MM.1S (cell line): ENCODE measurements at places on chromosomes 5 and 9.

DNA sequence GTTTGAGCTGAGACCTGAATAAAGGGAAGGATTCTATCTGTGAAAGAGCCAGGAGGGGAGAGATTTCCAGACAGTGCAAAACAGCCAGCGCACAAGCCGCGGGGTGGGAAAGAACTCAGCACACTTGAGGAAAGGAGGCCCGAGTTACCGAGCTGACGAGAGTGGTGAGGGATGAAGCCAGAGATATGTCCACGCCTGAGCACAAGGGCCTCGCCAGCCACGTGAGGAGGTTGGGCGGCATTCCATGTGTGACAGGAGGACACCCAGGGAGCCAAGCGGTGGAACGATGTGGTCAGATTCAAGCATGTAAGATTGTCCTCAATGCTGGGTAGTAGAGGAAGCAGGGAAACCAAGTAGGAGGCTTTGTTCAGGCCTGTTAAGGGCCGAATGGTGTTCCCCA is 17.0 kb upstream of the SFXN1 start:
- DNase-seq = no peak

DNA sequence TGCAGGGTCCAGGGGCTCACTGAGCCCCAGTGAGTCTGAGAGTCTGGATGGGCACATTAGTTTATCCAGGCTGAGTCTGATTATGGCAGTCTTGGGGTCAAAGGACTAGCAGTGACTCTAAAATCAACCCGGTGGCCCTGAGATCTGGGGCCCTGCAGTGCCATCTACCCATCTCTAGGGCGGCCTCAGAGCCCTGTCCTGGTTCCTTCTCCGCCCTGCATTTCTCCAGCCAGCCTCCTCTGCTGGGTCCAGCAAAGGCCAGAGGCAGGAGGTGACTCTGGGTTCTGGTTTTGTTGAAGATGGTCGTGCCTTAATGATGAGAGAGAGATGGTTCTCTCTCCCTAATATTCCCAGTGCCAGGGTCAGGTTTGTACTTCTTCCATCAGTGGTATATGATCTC is 15.0 kb downstream of the DCANP1 start:
- DNase-seq = no peak

GRCh38 chr5:57166276-57166675 is 7.6 kb upstream of the GPBP1 start:
- DNase-seq = no peak

DNA sequence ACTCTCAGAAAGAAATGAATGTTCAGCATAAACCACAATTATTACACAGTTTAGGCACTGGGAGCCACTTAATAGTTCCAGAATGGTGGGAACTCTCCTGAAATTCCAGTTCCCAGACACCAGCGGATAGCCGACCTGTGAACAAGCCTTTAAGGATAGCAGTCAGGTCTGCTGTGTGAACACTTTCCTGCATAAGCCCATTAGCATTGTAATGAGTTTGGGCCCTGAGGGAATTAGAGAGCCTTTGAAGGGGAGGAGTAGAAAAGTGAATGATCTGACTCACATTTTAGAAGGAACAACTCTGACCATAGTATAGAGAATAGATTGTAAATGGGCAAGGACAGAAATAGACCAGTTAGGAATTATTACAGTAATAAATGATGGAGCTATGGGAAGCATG is 189.1 kb downstream of the ADGRV1 start:
- DNase-seq = no peak

DNA sequence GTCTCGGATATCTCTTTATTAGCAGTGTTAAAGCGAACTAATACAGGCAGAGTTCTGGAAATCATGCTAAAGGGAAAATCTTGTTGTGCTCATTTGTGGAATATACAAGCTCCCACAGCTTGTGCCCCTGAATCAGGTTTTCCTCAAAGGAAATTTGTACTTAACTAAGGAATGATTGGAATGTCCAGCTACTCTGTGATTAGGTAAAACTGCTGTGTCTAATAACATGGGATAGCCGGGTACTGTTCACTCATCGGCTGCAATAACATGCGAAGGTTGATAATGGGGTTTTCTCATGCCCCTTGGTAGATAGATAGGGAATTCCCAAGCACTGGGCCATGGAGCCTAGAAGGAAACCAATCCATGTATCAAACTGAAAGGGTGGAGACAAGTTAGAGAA is 306.7 kb downstream of the NR2F1-AS1 start:
- no peak for DNase-seq

- peak; percentile 49 for DNase-seq
Measured at GRCh38 chr5:132456987-132457361, 33.6 kb downstream of the IRF1 start.
